Fibroblast of skin of right quadriceps (primary cell): ENCODE measurements at places on chromosomes 5 and 9.

GRCh38 chr5:87300744-87301143, 33.1 kb downstream of the RASA1 start:
- peak; percentile 88 for DNase-seq

- peak; percentile 34 for DNase-seq
These were observed 926.3 kb upstream of the ARRDC3 start for GRCh38 chr5:92309336-92309991.

DNA sequence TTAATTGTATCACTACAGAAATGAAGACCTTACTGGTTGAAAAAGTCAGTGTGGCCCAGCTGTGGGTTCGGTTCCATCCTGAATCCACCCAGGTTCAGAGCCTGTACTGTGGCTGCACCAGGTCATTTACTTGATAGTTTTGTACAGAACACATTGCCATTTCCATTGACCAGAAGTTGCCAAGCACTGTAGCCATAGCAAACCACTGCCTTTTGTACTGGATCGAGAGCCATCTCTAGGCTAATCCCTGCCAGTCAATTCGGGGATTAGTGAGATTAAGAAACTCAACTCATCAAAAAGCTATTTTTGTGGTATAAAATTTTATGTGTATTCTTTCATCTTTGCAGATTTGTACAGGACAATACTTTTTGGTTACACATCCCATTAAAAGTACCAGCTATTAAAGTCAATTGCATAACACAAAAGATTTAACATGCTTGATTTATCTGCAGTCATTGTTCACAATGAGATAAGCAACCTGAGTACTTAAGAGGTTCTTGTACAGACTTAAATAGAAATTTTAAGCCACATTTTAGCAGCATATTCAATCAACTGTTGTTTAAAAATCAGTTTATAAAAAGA, 108.5 kb upstream of the OTULINL start:
- DNase-seq = no peak

DNA sequence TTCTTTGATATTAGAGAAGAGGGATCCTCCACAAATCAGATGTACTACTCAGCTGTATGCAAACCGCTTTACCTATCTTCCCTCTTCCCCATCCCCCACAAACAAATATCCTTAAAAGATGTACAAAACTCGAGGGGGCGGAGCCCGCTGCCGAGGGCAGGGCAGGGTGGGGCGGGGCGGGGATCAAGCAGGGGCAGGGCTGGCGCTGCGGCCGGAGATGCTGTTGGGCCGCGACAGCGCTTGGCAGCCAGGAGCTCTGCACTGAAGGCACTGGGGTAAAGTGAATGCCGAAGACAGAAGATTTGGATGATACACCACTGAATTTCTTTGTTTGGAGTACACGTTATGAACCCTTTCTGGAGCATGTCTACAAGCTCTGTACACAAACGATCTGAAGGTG, 474.8 kb downstream of the CDH10 start:
- no peak for DNase-seq

- DNase-seq = no peak
These were observed 35.8 kb downstream of the HACD4 start for GRCh38 chr9:20995616-20996015.

- peak; percentile 41 for DNase-seq
These were observed 379.4 kb upstream of the SGCD start for GRCh38 chr5:155947394-155948062.

DNA sequence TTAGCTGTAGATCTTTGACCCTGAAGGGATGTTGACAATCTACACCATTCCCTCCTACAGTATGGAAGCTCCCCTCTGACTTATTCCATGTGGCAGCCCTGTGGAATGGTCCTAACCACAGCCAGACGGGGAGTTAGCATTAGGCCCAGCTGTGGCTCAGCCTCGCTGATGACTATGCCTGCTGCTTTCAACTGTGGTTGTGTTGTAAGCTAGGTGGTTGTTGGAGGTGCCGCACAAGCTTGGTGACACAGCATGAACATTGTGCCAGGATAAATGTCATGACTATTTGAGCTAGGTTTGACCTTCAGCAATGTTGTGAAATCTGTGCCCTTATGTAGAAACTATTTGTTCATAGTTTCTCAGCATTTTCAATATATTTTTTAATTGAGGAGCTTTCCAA, 40.6 kb downstream of the SGCD start:
- peak; percentile 94 for DNase-seq

DNA sequence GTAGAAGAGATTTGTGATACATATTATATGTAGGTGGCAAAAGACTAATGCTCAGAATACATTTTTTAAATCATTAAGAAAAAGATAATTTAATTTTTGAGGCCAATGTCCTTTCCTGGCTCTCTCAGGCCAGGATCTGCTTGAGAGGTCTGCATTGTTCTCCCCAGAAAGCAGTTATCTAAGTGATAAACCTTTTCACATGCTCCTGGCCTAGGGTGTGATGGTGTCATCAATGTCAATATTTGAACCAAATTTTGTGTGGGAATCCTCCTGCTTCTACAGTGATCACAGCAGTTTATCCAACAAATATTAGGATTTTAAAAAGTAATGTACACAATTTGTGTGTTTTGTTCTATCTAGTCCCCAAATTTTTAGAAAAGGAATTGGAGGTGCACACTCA, 166.6 kb downstream of the DIRAS2 start:
- DNase-seq = no peak

DNA sequence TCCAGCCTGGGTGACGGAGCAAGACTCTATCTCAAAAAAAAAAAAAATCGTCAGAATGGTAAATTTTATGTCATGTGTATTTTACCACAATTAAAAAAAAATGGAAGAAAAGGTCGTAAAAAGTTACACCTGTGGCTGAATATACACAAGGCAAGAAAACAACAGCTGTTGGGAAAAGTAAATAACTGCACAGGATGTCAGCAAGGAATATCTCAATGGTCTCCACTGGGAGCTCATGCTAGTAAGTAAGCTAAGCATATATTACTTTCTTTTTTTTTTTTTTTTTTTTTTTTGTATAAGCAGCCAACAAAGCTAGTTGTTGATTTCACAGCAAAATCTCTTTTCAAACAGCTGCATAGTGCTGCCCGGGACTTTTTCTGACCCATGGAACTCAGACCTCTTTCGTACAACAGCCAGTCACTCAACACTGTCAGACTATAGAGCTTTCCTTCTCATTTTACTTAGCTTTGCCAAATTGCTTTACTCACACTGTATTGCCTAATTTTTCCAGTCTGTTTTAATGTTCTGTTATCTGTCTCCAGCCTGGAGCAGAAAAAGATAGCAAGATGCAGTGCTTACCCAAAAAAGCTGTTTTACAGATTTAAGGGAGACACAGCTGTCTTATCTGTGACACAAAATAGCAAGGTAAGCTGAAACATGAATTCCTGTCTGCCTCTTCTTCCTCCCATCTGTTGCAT, 175.9 kb downstream of the ENC1 start:
- no peak for DNase-seq

GRCh38 chr9:2116073-2116472, 100.9 kb downstream of the SMARCA2 start:
- no peak for DNase-seq

- DNase-seq = no peak
These were observed 44.4 kb downstream of the RAD50 start for GRCh38 chr5:132601071-132601728.

GRCh38 chr5:55509796-55510522, 24.8 kb downstream of the PLPP1 start:
- DNase-seq = peak; percentile 45

DNA sequence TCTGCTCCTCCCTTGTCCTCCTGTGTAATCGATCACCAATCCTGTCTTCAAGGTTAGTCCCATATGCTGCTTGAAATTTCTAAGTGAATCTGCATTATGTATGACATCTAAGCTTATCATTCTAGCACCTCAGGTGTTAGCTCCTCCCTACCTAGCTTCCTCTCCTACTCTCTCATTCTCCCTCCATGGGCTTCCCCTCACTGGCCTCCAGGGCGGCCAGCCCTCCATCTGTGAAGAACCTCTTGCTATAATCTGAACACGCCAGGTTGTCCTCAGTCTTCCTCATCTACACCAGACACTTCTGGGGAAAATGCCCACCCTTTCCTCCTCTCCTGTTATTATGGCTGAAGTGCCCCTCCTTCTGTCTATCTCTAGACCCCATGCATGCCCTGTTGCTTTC, 599.3 kb upstream of the KLF4 start:
- no peak for DNase-seq

DNA sequence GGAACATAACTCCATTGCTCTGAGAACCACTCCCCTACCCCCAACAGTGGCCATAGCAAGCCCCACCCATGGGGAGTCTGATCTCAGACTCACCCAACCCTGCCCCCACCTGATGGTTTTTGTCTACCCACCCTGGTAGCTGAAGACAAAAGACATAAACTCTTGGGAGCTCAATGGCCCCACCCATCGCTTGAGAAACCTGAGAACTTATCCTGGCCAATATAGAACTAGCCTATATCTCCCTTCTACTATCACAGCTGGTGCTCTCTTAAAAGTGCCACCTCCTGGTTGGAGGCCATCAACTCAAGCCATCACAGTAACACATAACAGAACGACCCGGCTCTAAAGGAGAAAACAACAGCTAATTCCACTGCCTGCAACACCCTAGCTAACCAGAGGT, 47.9 kb upstream of the SNAPC3 start:
- DNase-seq = no peak

- DNase-seq = no peak
These were observed 260.8 kb downstream of the AUH start for GRCh38 chr9:91100878-91101450.

- DNase-seq = no peak
These were observed 10.8 kb upstream of the SPATA24 start for GRCh38 chr5:139414581-139415130.

- peak; percentile 73 for DNase-seq
These were observed 75.1 kb upstream of the STXBP1 start for GRCh38 chr9:127537014-127537413.

DNA sequence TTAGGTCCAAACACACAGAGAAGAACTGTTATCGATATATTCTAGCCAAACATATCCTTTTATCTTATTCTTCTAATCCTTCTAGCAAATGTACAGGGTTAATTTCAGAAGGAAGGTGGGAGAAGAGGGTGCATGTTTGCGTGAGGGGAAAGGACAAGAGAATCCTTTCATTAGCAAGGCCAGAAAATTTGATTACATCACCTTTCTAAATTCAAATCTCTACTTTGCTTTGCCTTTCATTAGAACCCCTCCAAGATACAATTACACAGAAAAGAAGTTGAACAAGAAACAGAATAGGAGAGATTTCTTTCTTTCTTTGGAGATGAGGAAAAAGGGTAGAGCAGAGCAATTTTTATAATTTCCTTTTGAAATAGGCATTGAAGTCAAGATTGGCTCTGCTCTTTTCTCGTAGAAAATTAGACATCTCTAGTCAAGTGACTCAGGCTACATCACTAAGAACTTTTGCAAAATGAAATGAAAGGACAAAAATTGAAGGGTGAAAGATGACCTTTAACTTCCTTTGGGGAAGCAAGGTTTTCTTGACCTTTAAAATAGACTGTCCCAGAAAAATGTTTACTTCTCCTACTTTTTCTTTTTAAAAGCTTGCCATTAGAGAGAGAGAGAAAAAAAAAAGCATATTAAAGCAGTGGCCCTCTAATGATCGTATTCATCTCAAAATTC, 81.2 kb downstream of the TTLL11 start:
- DNase-seq = no peak

GRCh38 chr9:16316911-16317817, 553.3 kb downstream of the BNC2 start:
- no peak for DNase-seq

GRCh38 chr9:15416880-15417279, 5.8 kb upstream of the SNAPC3 start:
- DNase-seq = peak; percentile 30

DNA sequence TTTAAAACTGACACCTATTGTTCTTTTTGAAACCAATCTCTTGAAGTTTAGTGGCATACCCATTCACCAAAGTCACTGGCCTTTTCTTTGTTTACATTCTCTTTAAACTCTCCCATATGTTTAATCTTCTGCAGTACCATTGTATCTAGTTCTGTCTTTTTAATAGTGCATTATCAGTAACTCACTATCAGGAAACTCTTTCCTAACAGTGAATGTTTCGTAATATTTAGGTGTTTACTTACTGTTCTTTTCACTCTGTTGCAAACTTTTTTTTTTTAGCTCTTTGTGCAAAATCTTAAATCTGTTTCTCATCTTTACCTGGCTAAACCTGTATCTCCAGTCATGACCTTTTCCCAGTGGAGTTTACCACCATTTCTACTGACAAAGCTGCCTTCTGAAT, 17.2 kb downstream of the SMAD5 start:
- no peak for DNase-seq

DNA sequence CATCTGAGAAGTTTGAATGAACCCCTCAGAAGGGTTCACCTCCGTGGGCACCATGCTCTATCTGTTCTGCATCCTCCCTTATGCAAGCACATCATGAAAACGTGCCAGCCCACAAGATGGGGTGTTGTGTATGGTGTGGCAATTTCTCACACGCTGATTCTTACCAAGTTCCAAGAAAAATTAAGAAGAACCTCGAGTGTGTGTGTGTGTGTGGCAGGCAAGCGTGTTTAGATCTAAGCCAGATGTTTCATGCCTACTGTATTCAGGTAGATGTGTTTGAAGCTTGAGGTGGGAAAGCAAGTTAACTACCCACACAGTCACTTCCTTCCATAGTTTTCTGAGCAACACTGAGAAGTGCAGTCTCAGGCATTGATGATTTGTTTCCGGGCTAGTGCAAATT, 77.7 kb upstream of the GNA14 start:
- no peak for DNase-seq

DNA sequence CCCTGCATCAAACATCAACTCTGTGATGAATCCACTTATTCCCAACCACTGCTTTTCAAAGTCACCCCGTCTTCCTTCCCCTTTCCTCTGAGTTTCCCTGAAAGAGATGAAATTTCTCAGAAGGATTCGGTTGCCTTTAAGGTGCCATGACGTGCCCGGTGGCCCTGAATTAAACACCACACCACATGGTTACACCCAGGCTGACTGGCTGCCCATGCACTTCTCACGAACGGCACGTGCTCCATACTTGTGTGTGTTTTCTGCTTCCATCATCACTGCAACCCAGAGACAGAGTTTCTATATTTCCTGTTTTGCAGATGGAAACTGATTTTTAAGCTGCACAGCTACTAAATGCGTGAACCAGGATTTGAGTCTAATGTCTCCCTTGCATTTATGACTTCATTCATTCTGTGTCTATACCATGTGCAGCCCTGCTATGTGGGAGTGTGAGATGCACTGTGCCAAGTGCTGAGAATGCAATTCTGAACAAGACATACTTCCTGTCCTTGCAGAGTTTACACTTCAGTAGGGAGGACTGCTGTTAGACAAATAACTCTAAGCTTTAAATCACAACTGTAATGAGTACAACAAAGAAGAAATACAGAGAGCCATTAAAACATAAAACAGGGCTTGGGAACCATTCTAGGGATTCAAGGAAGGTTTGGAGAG, 162.9 kb downstream of the NXNL2 start:
- peak; percentile 14 for DNase-seq

- DNase-seq = no peak
These were observed 640.4 kb upstream of the ARRDC3 start for GRCh38 chr5:92023555-92023954.

GRCh38 chr9:95809686-95810085, 65.8 kb upstream of the ERCC6L2 start:
- DNase-seq = no peak

- no peak for DNase-seq
These were observed 22.7 kb downstream of the TRIM36 start for GRCh38 chr5:115147052-115147451.
